ENCODE measurements at places on chromosomes 3 and 15.

GRCh38 chr3:122123850-122124249 lies 59.6 kb upstream of the CASR start:
- no peak for DNase-seq

DNA sequence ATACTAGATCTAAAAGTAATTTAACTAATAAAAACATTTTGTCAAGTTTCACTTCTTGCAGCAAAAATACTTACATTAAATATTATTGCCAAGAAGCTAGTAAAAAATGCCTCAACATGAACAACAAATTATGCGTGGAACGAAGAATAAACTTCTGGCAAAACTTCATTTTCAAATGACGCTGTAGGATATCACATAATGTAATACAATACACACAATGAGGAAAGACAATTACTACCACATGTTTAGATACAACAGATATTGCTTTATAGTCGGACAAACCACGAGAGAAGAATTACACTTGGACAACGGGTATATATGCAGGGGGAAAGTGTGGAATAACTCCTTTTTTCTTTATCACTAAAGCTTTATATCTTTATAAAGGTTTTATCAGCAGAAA lies 21.6 kb downstream of the P3H2 start:
- DNase-seq, result no peak

DNA sequence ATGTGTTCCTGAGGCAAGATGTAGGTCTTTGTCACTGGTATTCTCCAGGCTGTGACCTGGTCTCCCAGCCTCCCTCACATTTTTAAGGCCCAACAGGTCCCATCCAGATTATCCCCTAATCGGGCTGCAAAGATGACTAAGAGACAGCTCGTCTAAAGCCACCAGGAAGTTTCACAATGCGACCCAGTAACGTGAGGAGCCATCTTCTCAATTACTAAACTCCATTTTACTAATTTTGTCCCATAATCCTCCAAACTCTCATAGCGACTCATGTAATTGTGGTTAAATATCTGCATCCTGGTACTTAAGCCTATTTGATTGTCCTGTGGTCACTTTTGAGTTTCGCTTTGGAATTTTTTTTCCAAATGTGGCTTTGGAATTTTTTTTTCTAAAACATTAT lies 8.7 kb upstream of the PLA2G4F start:
- DNase-seq, result no peak

GRCh38 chr15:92643849-92644815 lies 11.4 kb downstream of the FAM174B start:
- DNase-seq, result no peak

DNA sequence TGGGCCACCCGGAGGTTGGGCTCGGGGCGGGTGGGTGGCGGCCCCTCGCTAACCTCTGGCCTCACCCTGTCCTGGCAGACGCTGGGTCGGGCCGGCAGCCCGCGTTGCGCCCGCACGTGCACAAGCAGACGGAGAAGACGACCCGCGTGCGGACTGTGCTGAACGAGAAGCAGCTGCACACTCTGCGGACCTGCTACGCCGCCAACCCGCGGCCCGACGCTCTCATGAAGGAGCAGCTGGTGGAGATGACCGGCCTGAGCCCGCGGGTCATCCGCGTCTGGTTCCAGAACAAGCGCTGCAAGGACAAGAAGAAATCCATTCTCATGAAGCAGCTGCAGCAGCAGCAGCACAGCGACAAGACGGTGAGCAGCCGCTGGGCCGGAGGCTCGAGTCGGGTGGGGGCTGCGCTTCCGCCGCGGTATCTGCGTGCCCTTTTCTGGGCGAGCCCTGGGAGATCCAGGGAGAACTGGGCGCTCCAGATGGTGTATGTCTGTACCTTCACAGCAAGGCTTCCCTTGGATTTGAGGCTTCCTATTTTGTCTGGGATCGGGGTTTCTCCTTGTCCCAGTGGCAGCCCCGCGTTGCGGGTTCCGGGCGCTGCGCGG lies 3.7 kb downstream of the ISL2 start:
- DNase-seq, result no peak

GRCh38 chr3:50340448-50341329 lies at the start of gene RASSF1:
Gene RASSF1 (minus strand): TSS chr3:50340836. CDS start chr3:50340805, 31 bp downstream.
- peak; percentile 89 for DNase-seq

- DNase-seq, result no peak
Observed at GRCh38 chr3:114619771-114620170, 325.9 kb downstream of the TIGIT start.

DNA sequence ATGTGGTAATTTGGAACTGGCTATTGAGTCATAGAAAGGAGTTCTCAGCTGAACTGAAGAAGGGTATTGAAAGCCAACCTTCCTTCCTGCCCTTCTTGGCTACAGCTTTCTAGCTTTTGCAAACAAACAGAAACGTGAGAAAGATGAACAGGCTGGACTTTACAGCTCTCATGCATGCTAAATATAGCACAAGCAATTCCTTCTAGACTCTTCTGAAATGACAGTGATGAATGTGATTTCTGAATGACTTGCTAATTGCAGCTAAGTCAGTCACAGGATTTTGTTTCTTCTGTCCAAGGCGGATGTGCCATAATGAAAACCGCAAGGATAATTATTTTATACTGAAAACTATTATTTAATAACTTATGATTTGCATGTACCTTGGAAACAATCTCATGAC lies 36.3 kb downstream of the BCHE start:
- no peak for DNase-seq

GRCh38 chr3:149494022-149494758 lies 19.7 kb downstream of the TM4SF4 start:
- peak; percentile 73 for DNase-seq

GRCh38 chr3:288417-288816 lies 91.9 kb downstream of the CHL1 start:
- DNase-seq, result no peak

GRCh38 chr3:48039487-48040190 lies 23.4 kb upstream of the MAP4 start:
- no peak for DNase-seq

DNA sequence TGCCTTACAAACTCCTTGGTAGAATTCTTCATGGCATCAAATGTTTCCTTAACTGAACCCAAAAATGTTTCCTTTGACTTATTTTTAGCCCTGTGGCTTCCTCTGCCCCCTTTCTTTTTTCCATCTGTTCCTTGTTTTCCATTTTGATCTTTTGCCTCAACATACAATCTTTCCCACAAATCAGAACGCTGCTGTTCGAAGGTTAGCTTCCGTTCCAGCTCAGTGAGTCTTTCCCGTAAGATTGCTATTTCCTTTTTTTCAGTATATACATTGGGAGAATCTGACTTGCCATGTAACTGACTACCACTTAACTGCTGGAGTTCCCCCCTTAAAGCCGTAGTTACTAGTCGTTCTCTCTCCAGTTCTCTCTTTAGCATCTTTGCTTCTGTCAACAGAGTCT lies 41.2 kb downstream of the PIGB start:
- DNase-seq, result no peak

DNA sequence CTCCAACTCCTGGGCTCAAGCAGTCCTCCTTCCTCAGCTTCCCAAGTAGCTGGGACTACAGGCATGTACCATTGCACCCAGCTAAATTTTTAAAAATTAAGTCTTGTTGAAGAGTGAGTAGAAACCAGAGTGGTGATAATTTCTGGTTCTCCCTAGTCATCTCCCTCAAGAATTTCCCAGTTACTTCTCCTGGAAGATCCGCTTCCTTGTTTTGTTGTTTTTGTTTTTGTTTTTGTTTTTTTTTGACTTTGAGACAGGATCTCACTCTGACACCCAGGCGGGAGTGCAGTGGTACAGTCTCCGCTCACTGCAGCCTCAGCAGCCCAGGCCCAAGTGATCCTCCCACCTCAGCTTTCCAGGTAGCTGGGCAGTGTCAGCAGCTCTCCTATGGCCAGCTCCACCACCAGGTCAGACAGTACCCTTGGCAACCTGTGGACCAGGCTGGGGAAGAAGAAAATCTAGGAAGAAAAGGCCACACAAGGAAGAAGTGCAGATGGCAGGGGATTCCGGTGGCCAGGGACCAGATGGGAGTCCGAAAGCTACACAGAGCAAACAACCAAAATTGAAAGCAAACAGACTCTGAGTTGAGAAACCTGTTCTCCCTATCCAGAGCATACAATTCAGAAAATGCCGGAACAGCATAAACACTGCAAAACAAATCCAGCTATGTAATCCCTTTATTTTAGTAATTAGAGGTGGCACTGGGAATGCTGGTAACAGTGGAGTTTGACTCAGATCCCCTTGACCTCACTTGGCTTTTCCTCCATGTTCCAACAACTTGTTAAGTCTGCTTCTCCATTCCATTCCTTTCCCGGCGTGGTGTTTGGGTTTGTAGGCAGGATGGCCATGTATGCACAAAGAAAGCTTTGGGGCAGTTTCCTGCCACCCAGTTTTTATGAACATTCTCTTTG lies 266.6 kb upstream of the CTDSPL start:
- DNase-seq, result no peak

GRCh38 chr3:42511201-42511600 lies 8.8 kb downstream of the VIPR1 start:
- DNase-seq, result no peak

GRCh38 chr15:58994906-58995453 lies 7.5 kb downstream of the RNF111 start:
- no peak for DNase-seq

- no peak for DNase-seq
Observed at GRCh38 chr3:168612671-168613070, 516.9 kb upstream of the GOLIM4 start.

- no peak for DNase-seq
Observed at GRCh38 chr15:65277015-65277414, 9.7 kb downstream of the PARP16 start.

DNA sequence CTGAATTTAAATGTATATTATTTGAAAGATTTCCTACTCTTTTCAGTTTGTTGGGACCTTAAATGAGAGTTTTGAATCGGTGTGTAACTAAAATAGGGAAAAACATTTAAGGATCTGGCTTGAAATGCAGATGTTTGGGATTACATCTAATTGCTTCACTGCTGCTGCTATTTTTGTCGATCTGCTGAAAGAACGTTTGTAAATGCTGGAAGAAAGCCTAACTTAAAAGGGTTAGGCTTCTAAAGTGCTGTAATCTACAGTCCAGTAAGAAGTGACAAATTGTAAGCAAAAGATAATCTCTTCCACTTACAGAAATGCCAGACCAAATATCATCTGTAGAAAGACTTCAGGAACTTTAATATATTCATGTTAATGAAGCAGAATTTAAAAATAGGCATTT lies 691.6 kb downstream of the ZNF385D start:
- no peak for DNase-seq

DNA sequence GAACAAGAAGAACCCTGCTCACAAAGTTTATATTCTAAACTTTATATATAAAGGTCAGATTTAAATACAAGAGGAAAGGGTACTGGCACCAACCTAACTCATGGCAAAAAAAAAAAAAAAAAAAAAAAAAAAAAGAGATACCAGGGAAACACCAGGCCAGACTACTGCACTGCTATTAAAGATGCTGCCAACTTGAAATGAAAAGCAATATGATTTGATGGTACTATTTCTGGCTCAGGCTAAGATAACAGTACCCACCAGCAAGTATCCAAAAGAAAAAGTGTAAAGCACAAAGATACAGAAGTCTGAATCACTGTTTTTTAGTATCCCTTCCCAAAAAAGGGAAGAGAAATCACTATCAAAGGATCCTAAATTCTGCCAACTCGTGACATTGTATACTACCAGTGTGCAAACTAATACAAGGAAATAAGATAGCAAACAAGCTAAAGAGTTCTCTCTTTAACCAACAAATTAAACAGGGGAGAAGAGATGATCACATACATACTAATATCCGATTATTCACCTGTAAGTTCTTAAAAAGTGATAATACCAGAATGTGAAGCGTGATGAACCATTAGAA lies 28.4 kb downstream of the PEAK1 start:
- no peak for DNase-seq
